Chondrocyte (in vitro differentiated cells): ENCODE measurements at places on chromosomes 4 and X. TPM values are rescaled to one million over a fixed set of nuclear protein-coding genes. Genes with fewer than 3 reads are reported as not detected.

DNA sequence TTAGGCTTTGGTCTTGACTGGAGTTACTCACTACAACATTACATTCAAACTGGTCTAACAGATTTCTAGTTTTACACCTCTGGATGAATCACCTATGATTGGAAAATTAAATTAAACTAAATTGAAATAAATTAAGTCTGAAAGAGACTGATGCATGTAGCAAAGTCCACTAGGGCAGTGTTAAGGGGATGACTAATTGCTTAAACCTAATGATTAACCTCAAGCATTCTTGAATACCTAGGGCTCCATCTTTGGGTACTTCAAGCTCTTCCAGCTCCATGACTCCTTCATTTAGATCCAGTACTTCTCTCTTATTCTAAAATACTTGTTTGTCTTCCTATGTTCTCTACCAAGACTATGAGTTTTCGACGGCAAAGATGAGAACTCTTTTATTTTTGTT, 86.8 kb downstream of the SH2D1A start:
- DNase-seq, result no peak
- no peaks in the 10 kb centered on the region for H3K4me1 ChIP-seq

Gene HTR2C
- not detected in 3 replicates for total RNA-seq

Gene PAGE4
- not detected in 3 replicates for total RNA-seq

GRCh38 chr4:98473046-98473445, 185.4 kb downstream of the TSPAN5 start:
- H3K27ac ChIP-seq, result peak overlapping the region; percentile 45
- H3K36me3 ChIP-seq, result peaks cover 31% of the 10 kb centered on the region
- H3K4me1 ChIP-seq, result peaks cover 45% of the 10 kb centered on the region
- DNase-seq, result no peak
- H3K4me3 ChIP-seq, result no peak overlapping the region
- H3K27me3 ChIP-seq, result no peaks in the 10 kb centered on the region

DNA sequence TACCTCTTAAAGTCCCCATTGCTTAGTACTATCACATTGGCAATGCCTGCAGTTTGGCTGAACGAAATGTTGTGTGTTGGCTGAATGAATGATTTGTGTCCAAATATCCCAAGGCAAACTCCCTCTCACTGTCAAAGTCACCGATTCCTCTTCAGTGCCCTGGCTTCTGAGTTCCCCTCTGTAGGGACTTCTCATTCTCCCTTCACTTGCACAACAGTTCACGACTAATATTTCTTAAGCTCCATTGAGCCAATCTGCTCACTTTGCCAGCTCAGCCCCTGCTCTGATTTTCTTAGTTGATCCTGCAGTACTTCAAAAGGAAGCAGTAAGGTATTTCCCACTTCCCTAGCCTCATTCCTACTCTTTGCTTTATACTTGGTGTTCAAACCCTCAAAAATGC, 21.9 kb upstream of the PACRGL start:
- no peak overlapping the region for H3K4me3 ChIP-seq
- no peaks in the 10 kb centered on the region for H3K4me1 ChIP-seq
- H3K36me3 ChIP-seq, result no peaks in the 10 kb centered on the region

DNA sequence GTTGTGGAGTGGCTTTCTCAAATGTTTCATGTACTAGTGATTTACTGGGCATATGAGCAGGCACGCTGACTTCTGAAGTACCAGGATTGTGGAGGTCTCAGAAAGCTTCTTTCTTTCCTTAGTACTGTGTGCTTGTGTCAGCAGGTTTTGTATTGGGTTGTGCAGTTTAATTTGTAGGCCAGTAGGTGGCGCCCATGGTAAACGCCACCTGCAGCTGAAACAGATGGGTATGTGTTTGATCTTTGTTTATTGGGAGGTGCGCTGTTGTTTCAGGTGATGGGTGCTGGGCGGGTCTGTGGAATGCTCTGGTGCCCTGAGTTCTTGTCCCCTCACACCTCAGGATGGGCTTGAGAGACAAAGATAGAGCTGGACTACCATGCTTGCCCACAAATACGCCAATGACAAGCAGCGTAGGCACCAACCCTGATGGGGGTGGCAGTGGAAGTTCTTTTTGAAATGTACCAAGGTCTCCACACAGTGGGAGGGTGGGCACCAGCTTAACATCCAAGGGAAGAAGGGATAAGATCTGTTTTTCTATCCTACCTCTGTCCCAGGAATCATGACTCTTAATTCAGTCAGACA, 141.5 kb downstream of the RPS6KA6 start:
- no peaks in the 10 kb centered on the region for H3K36me3 ChIP-seq
- H3K4me3 ChIP-seq, result no peak overlapping the region
- peak; percentile 30 for DNase-seq
- H3K27ac ChIP-seq, result no peak overlapping the region
- no peaks in the 10 kb centered on the region for H3K4me1 ChIP-seq

Gene GBA3
- total RNA-seq, result not detected in 3 replicates

DNA sequence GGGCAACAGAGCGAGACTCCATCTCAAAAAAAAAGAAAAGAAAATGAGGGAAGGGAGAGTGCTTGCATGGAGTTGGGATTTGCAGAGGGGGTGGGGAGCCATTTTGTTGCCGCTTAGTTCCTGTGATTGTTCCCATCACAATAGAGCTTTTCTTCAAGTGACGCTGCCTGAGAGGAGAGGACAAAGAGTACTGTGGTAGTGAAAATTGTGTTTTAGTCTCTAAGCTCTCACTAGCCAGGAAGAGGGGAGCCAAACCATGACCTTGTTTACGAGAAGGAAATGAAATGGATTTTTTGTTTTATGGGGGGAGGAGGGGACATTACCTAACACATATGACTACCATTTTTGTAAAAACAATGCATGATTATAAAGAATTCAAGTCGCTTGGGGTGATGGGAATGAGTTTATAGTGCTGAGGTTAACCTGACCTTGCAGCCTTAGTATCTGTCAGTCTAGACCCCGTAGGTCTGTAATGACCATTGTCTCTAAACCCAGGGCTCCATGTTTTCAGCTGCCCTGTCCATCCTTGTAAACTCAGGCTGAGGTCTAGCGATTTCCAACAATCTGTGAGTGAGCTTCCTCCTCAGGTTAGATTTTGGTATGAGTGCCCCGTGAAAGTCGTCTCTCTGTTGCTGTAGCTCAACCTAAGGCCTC, 18.8 kb downstream of the SRD5A3 start:
- no peak for DNase-seq
- no peak overlapping the region for H3K27ac ChIP-seq
- peaks cover 10% of the 10 kb centered on the region for H3K36me3 ChIP-seq
- no peaks in the 10 kb centered on the region for H3K27me3 ChIP-seq

Gene COX7B2
- total RNA-seq, result not detected in 3 replicates

Gene BEX5
- total RNA-seq, result 0.42 TPM in 1 of 3 replicates, not detected in the others

Gene INPP4B
- 18.7 to 30.0 TPM (median 29.2 TPM) in 3 replicates for total RNA-seq

GRCh38 chr4:130147641-130148040, 1051.7 kb downstream of the C4orf33 start:
- H3K4me3 ChIP-seq, result no peak overlapping the region
- no peak overlapping the region for H3K27ac ChIP-seq
- DNase-seq, result no peak
- no peaks in the 10 kb centered on the region for H3K36me3 ChIP-seq
- H3K27me3 ChIP-seq, result no peaks in the 10 kb centered on the region

- no peak for DNase-seq
- H3K27ac ChIP-seq, result no peak overlapping the region
- no peak overlapping the region for H3K4me3 ChIP-seq
- H3K4me1 ChIP-seq, result peaks cover 4% of the 10 kb centered on the region
- H3K36me3 ChIP-seq, result no peaks in the 10 kb centered on the region
Measured at GRCh38 chr4:32189130-32189529, 1469.0 kb downstream of the PCDH7 start.

GRCh38 chr4:189845145-189845846, 95.4 kb upstream of the FRG1 start:
- H3K4me1 ChIP-seq, result no peaks in the 10 kb centered on the region
- no peak overlapping the region for H3K4me3 ChIP-seq
- DNase-seq, result no peak
